ENCODE measurements at places on chromosomes 5 and 9.

DNA sequence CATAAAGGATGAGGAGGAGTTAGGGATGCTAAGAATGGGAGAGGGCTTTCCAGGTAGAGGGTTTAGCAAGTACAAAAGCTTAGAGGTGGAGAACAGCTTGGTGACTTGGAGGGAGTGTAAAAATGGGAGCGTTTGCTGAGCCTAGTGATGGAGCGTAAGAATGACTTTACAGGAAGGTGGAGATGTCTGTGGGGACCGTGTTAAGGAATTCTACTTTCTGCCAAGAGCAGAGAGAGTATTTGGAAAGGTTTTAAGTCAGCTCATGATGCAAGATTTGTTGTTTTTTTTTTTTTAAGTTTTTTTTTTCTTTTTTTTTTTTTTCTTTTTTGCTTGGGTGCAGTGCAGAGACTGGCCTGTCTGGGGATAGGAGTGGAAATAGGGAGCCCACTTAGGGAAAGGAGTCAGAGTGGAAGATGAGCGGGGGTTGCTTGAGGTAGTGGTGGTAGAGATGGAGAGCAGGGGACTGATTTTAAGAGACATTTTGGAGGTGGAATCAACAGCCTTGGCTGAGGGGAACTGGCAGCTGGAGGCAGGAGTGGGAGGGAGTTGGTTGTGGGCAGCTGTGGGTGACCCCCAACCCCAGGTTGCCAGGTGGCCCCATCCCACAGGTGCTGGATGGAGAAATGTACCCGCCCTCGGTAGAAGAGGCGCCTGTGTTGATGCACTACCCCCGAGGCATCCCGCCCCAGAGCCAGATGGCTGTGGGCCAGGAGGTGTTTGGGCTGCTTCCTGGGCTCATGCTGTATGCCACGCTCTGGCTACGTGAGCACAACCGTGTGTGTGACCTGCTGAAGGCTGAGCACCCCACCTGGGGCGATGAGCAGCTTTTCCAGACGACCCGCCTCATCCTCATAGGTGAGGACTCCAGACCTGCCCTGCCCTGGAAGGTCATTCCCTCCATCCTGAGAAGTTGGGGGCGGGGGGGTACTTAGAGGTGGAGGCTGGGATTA, 12.4 kb downstream of the PTGS1 start:
- DNase-seq = no peak

GRCh38 chr9:130934246-130934645, 4.8 kb downstream of the FIBCD1 start:
- no peak for DNase-seq

DNA sequence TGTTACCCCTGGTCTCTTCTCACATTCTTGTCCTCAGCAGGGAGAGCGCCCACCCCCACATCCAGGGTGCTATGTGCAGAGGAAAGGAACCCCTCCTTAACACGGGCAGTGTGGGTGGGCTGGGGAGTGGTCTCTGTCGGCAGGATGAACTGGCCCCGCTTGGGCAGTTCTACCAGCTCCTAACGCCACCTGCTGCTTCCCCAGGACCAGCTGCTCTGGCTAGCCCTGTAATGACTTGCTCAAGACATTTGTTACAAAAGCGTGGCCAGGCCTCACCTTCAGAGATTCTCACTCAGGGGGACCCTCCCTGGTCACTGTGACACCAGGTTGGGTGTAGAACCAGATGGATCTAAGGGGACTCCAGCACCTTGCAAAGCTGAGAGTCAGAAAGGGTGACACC, 82.4 kb downstream of the HMCN2 start:
- no peak for DNase-seq

DNA sequence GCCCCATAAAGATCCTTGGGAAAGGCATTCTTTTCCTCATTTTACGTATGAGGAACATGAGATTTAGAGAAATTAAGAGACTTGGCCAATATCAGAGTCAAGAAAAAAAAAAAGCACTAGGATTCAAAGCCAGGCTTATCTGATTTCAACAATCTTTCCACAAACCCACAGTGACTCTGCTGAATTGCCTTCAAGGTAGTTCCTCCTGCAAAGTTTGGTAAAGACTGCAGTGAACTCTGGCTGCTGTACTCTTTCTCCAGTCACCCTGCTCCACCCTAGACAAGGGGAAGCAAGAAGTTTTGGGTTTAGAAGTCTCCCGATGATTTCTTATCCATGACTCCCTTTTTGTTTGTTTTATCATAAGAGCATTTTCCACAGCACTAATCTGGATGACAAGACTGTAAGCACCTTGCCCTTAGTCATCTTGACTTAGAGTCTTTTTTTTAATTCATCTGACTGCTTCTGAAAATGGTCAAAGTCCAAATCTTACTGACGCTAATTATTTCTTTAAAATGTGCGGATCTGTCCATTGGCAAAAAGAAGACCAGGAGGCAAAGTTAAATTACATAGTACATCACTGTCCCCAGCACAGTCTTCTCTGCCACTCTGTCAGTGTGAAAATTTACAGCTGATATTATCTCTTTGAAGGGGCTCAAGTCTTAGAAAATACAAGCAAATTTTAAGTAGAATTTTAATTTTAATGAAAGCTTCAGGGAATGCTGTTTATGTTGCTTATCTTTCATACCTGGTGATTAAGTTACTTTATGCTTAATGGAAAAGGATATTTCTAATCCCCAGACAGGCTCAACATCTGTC, 180.1 kb downstream of the TTLL11 start:
- no peak for DNase-seq

Data from hematopoietic multipotent progenitor cell treated with erythropoietin and hydrocortisone succinate and interleukin-3 and kit ligand, for 17 days (in vitro differentiated cells).